A549 treated with ZK216348 at 1 μM for 4 hours (cell line): ENCODE measurements at places on chromosomes 16 and 17. TPM values are rescaled to one million over a fixed set of nuclear protein-coding genes. Genes with fewer than 3 reads are reported as not detected.

Gene PRSS27
- total RNA-seq: 1.0 to 2.2 TPM (median 1.8 TPM) in 5 replicates

Gene EMP2
- 21.1 to 33.5 TPM (median 29.5 TPM) in 5 replicates for total RNA-seq

Gene IL34
- total RNA-seq: 0.32 to 0.83 TPM (median 0.43 TPM) in 4 of 5 replicates, not detected in the other

Gene CCDC47
- total RNA-seq: 95.9 to 135 TPM (median 108 TPM) in 5 replicates

Gene NLRC5
- total RNA-seq: 3.7 to 5.7 TPM (median 4.9 TPM) in 5 replicates
